Lung (tissue), 17 donors: ENCODE measurements at places on chromosomes 5 and 9. TPM values are rescaled to one million over a fixed set of nuclear protein-coding genes. Genes with fewer than 3 reads are reported as not detected.

The PHF24 gene
- total RNA-seq = 0.48 TPM

The EGFLAM gene
- 7.6 TPM for total RNA-seq

The CBY3 gene
- not detected for total RNA-seq

The TPPP gene
- 6.4 TPM for total RNA-seq

The SIT1 gene
- 3.8 TPM for total RNA-seq

GRCh38 chr5:54156577-54156976, 153.8 kb downstream of the ARL15 start:
- H3K36me3 ChIP-seq = no peaks in the 10 kb centered on the region
- H3K27ac ChIP-seq = no peak overlapping the region
- no peaks in the 10 kb centered on the region for H3K4me1 ChIP-seq
- H3K4me3 ChIP-seq = no peak overlapping the region

GRCh38 chr9:130128251-130128650, 44.0 kb upstream of the NCS1 start:
- no peaks in the 10 kb centered on the region for H3K27me3 ChIP-seq
- peaks cover 24% of the 10 kb centered on the region for H3K36me3 ChIP-seq
- H3K4me3 ChIP-seq = no peak overlapping the region
- peak overlapping the region; percentile 14 for H3K27ac ChIP-seq
- peaks cover 1% of the 10 kb centered on the region for H3K4me1 ChIP-seq

- H3K27ac ChIP-seq = no peak overlapping the region
- no peak for DNase-seq
- H3K27me3 ChIP-seq = peaks cover 3% of the 10 kb centered on the region
- H3K36me3 ChIP-seq = no peaks in the 10 kb centered on the region
- no peak overlapping the region for H3K4me3 ChIP-seq
These were observed 2.1 kb downstream of the PCDHA2 start for GRCh38 chr5:140796718-140797095.

DNA sequence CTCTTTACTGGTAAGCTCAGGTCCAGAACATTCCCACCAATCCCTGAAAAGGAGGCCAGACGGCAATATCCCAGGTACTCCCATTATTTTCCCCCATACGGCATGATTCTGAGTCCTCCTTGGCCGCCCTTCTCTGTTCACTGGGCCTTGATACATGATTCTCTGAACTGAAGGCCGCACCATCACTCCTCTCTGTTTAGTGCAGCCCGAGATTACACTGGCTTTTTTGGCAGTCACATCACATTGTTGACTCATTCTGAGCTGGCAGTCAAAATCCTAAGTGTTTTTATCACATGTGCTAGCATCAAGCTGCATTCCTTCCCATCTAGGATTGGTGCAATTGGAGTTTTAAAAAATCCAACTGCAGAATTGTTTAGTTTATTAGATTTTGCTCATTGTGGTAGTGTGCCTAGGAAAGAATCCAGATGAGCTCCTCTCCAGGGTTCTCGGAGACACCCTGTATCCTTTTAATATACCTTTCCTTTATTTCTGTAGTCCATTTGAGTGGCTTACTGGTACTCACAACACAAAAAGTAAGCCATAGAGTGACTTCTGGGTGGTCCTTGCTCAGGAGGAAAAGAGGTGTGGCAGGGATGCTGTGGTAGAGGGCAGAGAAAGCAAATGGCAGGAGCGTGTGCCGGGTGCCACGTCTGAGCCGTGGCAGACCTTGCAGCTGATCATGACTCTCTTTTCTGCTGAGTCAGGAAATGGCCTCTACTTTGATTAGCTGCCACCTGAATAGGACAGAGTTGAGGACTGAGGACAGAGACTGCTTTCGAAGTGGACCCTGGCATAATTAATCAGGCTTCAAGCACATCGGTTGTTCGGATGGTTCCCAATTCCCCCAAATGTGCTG, 121.1 kb upstream of the IL12B start:
- no peaks in the 10 kb centered on the region for H3K27me3 ChIP-seq
- no peak overlapping the region for H3K27ac ChIP-seq
- no peak overlapping the region for H3K4me3 ChIP-seq

DNA sequence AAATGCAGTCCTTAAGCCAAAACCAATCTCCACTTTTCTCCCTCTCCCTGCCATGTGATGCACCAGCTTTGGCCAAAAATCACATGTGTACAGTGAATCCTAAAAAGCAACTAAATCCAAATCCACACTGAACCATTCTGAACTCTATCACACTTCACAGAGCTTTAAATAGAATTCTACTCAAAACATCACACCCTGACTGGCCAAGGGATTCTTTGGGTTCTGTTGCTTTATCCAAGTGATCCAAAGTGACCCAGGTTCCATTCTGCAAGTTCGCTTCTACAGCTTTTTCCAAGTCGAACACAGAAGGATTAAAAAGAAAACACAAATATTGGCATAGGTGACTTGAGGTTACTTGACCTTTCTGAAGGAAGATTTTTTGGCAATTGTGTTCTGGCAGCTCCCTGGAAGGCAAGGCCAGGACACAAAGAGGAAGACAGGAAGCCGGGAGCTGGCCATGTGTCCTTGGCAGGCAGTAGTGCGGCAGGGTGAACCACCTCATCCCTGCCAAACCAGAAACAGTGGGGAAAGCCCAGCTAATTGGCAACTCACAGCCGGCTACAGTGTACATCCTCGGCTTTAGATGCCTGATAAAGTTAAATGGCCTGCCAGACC, 115.0 kb downstream of the NFIB start:
- H3K27ac ChIP-seq = peak overlapping the region; percentile 75
- DNase-seq = peak; percentile 60
- H3K4me1 ChIP-seq = peaks cover 57% of the 10 kb centered on the region
- peaks cover 4% of the 10 kb centered on the region for H3K36me3 ChIP-seq
- H3K27me3 ChIP-seq = no peaks in the 10 kb centered on the region

DNA sequence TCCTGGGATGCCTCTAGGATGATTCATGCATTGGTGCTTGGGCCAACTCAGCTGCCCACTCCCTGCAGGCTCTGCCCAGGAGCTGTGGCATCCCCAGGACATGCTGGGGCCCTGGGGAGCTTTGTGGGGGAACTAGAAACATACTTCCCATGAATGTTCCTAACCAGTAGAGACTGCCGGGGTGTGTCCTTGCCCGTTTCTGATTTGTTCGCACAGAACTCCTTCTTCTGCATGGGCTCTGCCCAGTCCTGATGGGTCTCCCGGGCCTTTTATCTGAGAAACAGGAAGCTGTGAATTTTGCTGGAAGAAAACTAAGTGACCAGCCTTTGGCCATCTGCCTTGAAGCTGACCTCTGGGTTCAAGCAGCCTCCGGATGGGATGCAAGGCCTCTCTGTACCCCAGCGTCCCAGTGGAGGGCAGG, 71.6 kb upstream of the RNU6ATAC start:
- no peak overlapping the region for H3K27ac ChIP-seq
- no peaks in the 10 kb centered on the region for H3K27me3 ChIP-seq
- H3K4me3 ChIP-seq = no peak overlapping the region
- no peaks in the 10 kb centered on the region for H3K4me1 ChIP-seq
- no peaks in the 10 kb centered on the region for H3K36me3 ChIP-seq

DNA sequence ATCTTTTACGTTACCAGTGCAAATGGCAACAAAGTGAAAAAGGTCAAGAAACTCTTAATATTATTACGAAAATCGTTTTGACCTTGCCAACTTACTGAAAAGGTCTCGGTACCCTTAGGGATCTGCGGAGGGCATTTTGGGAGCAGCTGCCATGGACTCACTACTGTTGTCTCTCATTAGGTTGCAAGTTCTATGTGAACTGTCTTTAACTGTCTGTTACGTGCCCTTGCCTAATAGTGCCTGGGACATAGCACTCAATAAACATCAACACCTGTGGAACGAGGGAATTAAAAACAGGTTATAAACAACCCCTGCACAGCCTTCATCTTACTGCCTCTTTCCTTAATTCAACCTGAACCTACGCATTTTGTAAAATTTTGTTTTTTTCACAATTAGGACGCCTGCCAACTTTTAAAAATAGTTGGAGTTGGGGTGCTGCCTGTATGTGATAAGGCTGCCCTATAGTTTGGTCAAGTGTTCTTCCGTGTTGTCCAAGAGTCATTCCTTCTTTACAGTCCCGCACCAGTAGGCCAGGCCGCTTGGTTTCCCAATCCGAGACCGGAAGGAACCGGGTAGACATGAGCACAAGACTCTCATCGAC, 527 bp upstream of the SREK1 start:
- peaks cover under 1% of the 10 kb centered on the region for H3K4me1 ChIP-seq
- no peaks in the 10 kb centered on the region for H3K36me3 ChIP-seq
- no peak for DNase-seq
- peak overlapping the region; percentile 94 for H3K4me3 ChIP-seq

DNA sequence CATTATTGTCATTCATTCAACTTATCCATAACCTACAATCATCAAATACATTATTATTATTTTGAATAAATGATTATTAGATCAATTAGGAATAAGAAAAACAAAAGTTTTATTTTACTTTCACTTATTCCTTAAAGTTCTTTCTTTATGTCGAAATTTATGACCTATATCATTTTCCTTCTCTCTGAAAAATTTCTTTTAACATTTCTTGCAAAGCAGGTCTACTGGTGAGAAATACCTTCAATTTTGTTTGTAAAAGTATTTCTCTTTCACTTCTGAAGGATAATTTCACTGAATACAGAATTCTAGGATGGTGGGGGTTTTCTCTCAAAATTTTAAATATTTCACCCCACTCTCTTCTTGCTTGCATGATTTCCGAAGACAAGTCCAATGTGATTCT, 2.6 kb upstream of the CCNI2 start:
- no peak overlapping the region for H3K27ac ChIP-seq
- no peaks in the 10 kb centered on the region for H3K36me3 ChIP-seq
- no peaks in the 10 kb centered on the region for H3K4me1 ChIP-seq
- peaks cover 26% of the 10 kb centered on the region for H3K27me3 ChIP-seq
- DNase-seq = no peak
- no peak overlapping the region for H3K4me3 ChIP-seq

DNA sequence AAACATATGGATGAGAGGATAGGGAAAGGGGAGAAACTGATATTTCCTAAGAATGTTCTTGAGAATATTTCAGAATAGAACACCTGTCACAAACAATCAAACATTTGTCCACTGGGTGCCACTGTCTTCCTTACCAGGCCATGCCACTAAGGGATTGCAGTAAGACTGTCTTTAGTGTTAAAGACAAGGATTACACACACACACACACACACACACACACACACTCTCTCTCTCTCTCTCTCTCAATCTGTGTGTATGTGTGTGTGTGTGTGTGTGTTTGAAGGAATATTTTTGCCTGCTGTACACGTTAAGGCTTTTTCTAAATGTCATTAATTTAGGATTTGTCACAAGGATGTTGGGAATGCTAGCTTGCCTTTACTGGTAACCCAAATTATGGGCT, 54.4 kb downstream of the CCDC192 start:
- DNase-seq = peak; percentile 60
- H3K4me3 ChIP-seq = no peak overlapping the region
- no peaks in the 10 kb centered on the region for H3K27me3 ChIP-seq
- H3K27ac ChIP-seq = no peak overlapping the region
- no peaks in the 10 kb centered on the region for H3K36me3 ChIP-seq

GRCh38 chr5:61948151-61948550, 357.9 kb upstream of the KIF2A start:
- no peaks in the 10 kb centered on the region for H3K36me3 ChIP-seq
- no peak for DNase-seq
- H3K27me3 ChIP-seq = no peaks in the 10 kb centered on the region
- no peaks in the 10 kb centered on the region for H3K4me1 ChIP-seq

- no peaks in the 10 kb centered on the region for H3K36me3 ChIP-seq
- no peaks in the 10 kb centered on the region for H3K27me3 ChIP-seq
- H3K27ac ChIP-seq = no peak overlapping the region
These were observed 175.0 kb downstream of the CARTPT start for GRCh38 chr5:71894091-71894490.

DNA sequence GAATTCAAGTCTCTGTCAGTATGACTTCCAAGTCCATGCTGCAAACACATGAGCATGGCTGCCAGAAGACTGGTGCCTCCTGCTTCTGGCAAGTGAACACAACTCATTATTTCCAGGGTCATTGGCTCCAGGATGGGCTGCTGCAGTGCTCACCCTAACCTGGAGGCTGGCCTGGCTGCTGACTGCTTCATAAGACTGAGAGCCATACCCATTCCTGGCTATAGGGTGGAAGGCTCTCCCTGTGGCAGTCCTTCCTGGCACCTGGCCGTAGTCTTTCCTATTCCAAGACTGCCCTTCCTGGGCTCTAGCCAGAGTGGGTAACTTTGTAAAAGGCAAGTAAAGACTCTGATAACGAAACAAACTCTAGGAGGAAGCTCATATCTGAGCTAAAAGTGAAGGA, 51.2 kb downstream of the CXXC5 start:
- no peak for DNase-seq
- no peak overlapping the region for H3K27ac ChIP-seq
- no peak overlapping the region for H3K4me3 ChIP-seq
- peaks cover 22% of the 10 kb centered on the region for H3K4me1 ChIP-seq
- H3K36me3 ChIP-seq = no peaks in the 10 kb centered on the region

DNA sequence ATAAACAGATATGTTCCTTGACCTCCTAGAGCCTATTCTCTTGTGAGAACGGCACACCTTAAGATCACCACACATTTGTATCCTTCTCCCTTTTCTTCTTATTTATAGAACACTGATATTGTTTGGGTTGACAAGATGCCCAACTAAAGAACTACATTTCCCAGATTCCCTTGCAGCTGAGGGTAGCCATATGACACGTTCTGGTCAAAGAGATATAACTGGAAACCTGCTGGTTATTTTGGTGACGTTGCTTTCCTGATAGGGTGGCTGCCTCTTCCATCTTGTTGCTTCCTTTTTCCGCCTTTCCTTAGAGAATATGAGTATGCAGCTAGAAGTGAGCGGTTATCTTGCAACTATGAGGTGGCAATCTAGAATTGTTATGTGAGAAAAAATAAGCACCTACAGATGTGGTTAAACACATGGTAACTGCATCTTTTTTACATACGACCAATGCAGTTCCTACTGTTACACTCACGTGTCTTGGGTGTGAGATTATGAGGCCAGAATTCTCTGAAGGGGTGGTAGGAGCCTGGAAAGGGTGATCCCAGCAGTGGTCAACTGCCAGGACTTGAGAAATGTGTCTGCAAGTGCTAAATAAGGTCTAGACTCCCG, 72.9 kb downstream of the SEC61B start:
- no peak overlapping the region for H3K27ac ChIP-seq
- no peaks in the 10 kb centered on the region for H3K27me3 ChIP-seq
- no peaks in the 10 kb centered on the region for H3K36me3 ChIP-seq
- DNase-seq = no peak
- no peaks in the 10 kb centered on the region for H3K4me1 ChIP-seq
- no peak overlapping the region for H3K4me3 ChIP-seq

- peak overlapping the region; percentile 90 for H3K4me3 ChIP-seq
- H3K4me1 ChIP-seq = peaks cover 3% of the 10 kb centered on the region
- peak overlapping the region; percentile 75 for H3K27ac ChIP-seq
- H3K36me3 ChIP-seq = no peaks in the 10 kb centered on the region
- peak; percentile 72 for DNase-seq
These were observed 51.4 kb upstream of the TJP2 start for GRCh38 chr9:69122549-69123141.

DNA sequence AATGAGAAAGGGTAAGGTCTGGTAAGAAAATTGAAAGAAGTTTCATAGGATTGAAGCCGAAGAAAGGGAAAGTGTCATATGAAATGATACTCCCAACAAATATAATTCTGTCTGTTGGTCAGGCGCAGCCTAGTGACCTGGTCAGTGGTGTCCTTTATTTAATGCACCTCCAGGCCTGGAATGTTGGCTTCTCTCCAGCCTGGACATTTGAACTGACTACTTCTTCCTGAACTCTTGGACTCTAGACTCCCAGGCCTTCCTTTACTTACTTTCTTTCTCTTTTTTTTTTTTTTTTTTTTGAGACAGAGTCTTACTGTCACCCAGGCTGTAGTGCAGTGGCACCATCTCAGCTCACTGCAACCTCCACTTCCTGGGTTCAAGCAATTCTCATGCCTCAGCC, 1381.5 kb upstream of the WWC1 start:
- H3K4me1 ChIP-seq = no peaks in the 10 kb centered on the region
- H3K27ac ChIP-seq = no peak overlapping the region
- no peaks in the 10 kb centered on the region for H3K27me3 ChIP-seq

GRCh38 chr5:35920890-35921289, 17.5 kb downstream of the CAPSL start:
- no peak overlapping the region for H3K4me3 ChIP-seq
- H3K27me3 ChIP-seq = no peaks in the 10 kb centered on the region
- H3K4me1 ChIP-seq = no peaks in the 10 kb centered on the region
- no peak overlapping the region for H3K27ac ChIP-seq
- DNase-seq = peak; percentile 13
